ENCODE measurements at places on chromosomes 6 and 20. TPM values are rescaled to one million over a fixed set of nuclear protein-coding genes. Genes with fewer than 3 reads are reported as not detected.
A peak's percentile ranks its signal among the peaks of the same experiment; 100 is the strongest.

The BHLHE23 gene
- not detected for total RNA-seq

- peaks cover 83% of the 10 kb centered on the region for H3K27me3 ChIP-seq
- H3K4me3 ChIP-seq, result no peak within 1 kb of the TSS
- DNase-seq, result no peak
Observed at GRCh38 chr20:2800521-2801285, at the start of gene CPXM1. Gene CPXM1, minus strand, starts transcription at chr20:2800627. Its CDS starts 55 bp downstream, at chr20:2800572.

GRCh38 chr20:48483334-48484066 lies 344.3 kb downstream of the PREX1 start:
- H3K36me3 ChIP-seq, result no peaks in the 10 kb centered on the region
- no peak overlapping the region for H3K27ac ChIP-seq
- no peaks in the 10 kb centered on the region for H3K4me1 ChIP-seq
- DNase-seq, result no peak
- H3K4me3 ChIP-seq, result no peak overlapping the region

The ARMC2 gene
- total RNA-seq, result 2.0 TPM

DNA sequence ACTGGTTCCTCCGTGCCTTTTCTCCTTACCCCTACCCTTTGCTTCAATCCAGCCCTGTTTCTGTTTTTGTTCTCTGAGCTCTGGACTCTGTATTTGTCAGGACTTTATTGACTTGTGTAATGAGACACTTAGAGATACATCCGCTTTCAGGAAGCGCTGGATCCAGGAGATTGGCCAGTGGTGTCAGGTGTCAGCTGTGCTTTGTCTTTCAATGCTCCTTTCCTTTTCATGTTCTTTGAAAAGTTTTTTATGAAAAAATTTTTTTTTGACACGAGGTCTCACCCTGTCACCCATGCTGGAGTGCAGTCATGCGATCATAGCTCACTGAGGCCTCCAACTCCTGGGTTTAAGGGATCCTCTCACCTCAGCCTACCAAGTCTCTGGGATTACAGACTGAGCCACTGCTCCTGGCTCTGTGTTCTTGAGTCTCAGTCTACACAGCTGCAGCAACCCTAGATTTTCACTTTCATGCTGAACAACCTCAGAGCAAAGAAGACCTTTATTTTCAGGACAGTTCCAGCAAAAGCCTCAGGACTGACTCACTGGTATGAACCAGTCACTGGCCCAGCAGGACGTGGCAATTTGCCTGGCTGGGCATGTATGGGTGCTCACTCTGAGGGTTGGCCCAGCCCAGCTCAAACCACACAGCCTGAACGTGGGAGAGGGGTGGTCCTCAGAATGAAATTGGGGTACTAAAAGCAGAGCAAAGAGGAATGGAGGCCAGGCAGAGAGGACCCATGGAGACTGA lies 108.5 kb downstream of the DHX35 start:
- H3K36me3 ChIP-seq, result no peaks in the 10 kb centered on the region
- DNase-seq, result no peak
- peaks cover 42% of the 10 kb centered on the region for H3K27me3 ChIP-seq
- H3K27ac ChIP-seq, result no peak overlapping the region
- no peak overlapping the region for H3K4me3 ChIP-seq

The MMS22L gene
- total RNA-seq, result 7.9 TPM

DNA sequence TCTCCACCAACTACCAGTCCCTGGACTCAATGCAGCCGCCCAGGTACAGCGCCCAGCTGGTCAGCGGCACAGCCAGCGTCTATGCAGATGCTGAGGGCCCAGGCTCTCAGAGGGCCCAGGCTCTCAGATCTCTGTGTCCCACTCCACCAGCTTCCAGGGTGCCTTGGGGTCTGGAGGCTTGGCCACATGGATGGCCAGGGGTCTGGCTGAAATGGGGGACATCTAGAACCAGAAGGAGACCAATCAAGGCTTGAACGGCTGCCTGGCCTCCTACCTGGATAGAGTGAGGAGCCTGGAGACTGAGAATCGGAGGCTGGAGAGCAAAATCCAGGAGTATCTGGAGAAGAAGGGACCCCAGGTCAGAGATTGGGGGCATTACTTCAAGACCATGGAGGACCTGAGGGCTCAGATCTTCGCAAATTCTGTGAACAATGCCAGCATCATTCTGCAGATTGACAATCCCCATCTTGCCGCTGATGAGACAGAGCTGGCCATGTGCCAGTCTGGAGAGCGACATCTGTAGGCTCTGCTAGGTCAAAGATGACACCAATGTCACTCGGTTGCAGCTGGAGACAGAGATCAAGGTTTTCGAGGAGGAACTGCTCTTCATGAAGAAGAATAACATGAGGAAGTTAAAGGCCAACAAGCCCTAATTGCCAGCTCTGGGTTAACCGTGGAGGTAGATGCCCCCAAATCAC lies 44.1 kb upstream of the GRM4 start:
- no peaks in the 10 kb centered on the region for H3K27me3 ChIP-seq
- no peaks in the 10 kb centered on the region for H3K4me1 ChIP-seq
- no peaks in the 10 kb centered on the region for H3K36me3 ChIP-seq

The PNPLA1 gene
- total RNA-seq, result not detected

GRCh38 chr20:3812259-3812681 lies 8.1 kb upstream of the AP5S1 start:
- peak overlapping the region; percentile 86 for H3K27ac ChIP-seq
- no peaks in the 10 kb centered on the region for H3K36me3 ChIP-seq
- H3K4me1 ChIP-seq, result peaks cover 55% of the 10 kb centered on the region
- no peaks in the 10 kb centered on the region for H3K27me3 ChIP-seq

DNA sequence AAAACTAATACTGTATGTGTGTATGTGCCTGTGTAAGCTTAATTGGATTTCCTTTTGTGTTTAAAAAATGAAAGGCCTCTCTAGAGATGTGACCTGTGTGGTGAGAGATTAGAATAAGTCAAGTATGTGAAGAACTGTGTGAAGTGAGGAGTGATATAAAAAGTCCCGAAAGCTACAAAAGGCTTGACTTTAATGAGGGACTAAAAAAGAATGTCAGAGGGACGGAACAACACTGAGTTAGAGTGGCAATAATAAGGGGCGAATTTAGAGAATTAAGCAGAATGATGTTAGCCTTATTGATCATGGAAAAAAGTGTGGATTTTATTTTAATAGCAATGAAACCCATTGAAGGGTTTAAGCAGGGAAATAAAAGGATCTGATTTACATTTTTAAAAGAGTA lies 1281.2 kb upstream of the ADGRB3 start:
- DNase-seq, result no peak
- H3K36me3 ChIP-seq, result no peaks in the 10 kb centered on the region
- no peak overlapping the region for H3K4me3 ChIP-seq
- no peaks in the 10 kb centered on the region for H3K4me1 ChIP-seq

The HLA-DQB1 gene
- 1.1 TPM for total RNA-seq
